ENCODE measurements at places on chromosomes 2 and 18. TPM values are rescaled to one million over a fixed set of nuclear protein-coding genes. Genes with fewer than 3 reads are reported as not detected.

UGT1A10 gene
- not detected for total RNA-seq

TUBA4B gene
- not detected for total RNA-seq

TCF23 gene
- total RNA-seq, result not detected

TXNDC2 gene
- not detected for total RNA-seq

GRCh38 chr18:72612894-72613533 lies 68.9 kb upstream of the CBLN2 start:
- DNase-seq, result no peak

DNA sequence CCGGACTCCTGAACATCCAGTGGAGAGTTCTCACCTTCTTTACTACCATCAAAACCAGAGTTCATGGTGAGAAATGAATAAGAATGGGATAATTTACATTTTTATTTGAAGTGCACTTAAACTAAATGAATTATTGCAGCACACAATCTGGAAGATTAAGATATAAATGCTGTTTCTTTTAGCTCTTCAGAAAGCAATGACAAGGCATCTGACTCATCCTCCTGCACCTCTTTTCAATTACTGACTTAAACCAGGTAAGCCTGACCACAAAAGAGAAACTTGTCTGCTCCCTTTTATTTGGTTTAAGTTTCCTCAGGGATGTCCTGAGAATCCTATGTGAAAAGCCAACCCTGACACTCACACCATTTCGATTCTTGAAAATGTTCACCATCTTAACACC lies 720 bp upstream of the DSC2 start:
- DNase-seq, result no peak

- no peak for DNase-seq
Observed at GRCh38 chr2:165627470-165627869, 158.0 kb downstream of the CSRNP3 start.

DNA sequence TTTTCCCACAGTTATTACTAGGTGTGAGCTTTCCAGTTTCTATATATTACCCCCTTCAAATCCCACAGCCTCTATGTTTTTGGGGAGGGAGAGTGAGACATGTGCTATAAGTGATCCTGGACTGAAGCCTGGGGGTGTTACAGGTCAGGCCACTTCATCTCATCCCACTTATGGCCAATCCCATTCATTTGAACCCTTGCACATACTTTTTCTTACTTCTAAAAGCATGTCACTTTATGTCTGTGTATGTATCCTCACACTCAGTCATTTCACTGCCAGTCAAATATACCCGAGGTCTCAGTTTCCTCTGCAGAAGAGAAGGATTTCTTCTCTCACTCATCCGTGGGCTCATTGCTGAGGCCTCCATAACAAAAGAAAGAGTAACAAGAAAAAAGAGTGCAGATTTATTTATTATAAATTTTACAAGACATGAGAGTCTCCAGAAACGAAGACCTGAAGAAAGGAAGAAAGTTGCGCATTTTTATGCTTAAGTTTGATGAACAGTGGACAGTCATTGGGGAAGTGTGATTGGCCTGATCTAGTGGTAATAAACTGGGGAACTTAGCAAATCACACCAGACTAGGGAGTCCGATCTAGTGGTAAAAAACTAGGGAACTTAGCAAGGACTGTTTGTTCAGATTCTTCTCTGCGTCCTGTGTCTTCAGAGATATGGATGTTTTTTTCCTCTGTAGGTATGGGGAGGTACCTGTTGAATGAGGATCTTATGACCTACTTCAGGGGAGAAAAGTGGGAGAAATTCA lies 52.1 kb downstream of the ICOS start:
- no peak for DNase-seq

DNA sequence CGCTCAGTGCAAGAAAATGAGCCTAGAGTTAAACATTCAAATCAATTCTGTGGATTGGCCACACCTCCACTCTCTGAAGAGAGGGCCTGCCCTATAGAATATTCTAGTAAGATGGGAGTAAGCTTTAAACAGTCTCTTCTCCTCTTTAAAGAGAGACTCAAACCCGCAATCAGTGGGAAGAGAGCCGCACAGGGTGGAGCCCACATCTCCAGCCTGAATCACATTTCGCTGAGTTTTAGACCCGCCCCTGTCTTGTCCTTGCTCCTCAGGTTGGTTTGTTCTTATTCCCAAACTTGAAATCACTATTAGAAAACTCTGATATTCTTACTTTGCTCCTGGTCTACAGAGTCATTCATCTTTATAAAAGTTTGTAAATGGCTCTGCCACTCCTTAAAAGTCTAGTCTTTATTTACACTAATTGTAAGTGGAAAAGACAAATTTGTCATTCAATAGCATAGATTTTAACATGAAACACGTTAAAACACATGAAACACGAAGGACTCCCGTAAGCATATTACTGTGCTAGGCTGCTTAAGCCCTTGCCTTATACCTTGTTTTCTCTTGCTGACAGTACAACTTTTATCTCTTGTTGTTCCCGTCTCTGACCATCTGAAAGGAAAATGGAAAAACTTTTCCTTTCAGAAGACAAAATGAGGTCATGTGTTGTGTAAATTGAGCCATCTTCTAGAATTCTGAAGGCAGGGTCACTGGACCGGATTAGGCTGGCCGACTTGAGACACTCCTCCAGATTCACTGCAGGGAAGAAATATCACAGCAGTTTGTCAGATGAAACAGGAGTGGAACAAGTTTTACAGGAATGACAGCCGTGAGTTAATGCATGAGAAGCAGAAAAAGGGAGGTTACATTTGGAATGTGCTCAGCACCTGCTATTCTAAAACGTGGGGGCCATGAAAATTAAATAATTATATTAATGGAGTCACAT lies 5.6 kb downstream of the DSC1 start:
- DNase-seq, result no peak

DNA sequence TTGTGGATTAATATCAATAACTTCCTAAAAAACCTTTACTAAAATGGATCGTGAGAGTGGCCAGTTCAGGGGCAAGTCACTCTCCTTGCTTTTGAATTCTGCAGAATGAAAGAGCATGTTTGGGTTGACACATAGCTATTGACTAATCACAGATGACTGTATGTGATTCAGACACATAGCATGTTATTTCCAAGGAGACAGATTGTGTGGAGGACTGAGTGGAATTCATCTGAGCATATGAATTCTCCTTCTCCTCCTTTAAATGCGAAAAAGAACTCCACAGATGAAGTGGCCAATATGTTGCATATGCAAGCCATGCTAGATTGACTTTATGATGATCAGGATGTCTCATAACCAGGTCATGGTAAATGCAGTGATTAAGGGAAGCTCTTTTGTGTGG lies 249.4 kb upstream of the FAM98A start:
- DNase-seq, result no peak

DNA sequence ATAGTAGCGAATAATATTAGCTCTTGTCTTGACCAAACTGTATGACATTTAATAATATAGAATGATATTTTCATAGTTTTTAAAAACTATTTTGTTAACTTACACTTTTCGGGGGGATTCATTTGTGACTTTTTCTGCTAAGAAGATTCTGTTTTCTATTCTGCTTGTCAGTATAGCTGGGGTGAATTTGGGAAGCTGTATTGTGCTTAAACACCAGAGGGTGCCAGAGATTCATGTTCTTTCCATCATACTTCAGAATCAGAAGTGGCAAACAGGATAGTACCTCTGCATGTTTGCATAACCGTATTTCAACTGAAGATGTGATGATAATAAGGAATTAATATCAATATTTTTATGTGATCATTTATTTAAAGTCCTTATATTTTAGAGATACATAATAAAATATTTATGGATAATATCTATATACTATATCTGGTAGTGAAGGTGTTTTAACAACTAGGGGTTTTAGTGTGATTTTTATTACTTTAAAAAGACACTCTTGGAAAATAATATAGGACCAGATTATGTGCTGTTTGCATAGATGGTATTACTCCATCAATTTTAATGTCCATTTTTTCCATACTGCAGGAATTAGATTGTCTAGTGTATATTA lies 81.0 kb downstream of the TAF4B start:
- peak; percentile 42 for DNase-seq

GRCh38 chr2:118693287-118693822 lies 154.1 kb downstream of the EN1 start:
- DNase-seq, result no peak

All from glomerular endothelial cell (primary cell).